GDM1 (cell line): ENCODE measurements at places on chromosomes 3 and 15.

- DNase-seq: no peak
Observed at GRCh38 chr3:175443682-175444081, 584.5 kb downstream of the NAALADL2 start.

GRCh38 chr3:110193074-110193473 is 855.7 kb upstream of the DPPA4 start:
- no peak for DNase-seq

DNA sequence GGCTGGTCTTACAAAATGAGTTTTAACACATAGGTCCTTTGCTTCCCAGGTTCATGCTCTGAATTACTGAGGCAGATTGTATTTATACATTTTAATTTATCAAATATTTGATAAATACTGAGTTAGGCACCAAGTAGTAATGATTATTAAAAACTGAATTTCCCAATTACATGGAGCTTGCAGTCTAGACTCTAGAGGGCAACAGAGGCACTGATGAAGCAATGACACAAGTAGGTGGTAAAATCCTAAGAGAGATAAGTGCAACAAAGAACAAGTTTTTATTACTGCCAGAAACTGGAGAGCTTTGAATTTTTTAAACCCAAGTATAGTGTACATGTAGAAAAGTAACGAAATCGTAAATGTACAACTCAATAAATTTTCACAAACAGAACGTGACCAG is 406.2 kb upstream of the RARB start:
- DNase-seq: no peak

DNA sequence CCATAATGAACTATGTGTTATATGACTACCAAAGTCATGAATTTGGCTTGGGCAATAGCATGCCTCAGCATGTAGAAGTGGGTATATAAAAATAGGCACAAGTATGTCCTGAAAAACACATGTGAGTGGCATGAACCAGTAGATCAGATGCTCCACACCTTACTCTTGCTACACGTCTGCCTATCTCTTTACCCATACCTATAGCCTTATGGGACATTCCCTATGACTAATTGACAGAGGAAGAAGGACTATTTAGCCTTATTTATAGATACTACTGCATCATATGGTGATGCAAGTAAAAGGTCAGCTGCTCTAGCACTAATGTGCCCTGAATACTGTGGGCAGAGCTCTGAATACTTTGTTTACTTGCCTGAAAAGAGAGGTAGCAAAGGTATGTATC is 81.0 kb upstream of the ZPLD1 start:
- DNase-seq: no peak

DNA sequence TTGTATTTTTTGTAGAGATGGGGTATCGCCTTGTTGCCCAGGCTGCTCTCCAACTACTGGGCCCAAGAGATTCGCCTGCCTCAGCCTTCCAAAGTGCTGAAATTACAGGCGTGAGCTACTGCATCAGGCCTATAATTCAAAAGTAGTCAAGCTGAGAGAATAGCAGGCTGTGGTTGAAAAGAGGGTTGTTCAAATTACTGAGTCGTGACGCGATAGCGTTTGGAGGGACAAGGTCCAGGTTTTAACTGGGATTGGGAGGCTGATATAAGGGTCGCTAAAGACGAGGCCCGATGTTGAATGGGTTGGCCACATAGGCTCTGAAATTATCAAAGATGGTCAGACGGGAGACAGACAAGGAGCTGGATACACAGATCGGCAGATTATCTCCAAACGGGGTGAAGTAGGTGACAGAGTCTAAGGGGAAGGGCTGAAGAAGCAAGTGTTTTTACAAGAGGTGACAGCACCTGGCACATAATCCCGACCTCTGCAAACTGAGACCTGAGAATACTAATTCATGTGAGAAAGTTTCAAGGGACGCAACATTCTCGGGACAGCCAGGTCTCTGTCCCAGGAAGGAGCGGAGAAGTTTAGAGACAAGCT is 759 bp upstream of the ARID3B start:
- no peak for DNase-seq

- DNase-seq: no peak
Observed at GRCh38 chr3:16509721-16510619, 3.5 kb downstream of the RFTN1 start.

DNA sequence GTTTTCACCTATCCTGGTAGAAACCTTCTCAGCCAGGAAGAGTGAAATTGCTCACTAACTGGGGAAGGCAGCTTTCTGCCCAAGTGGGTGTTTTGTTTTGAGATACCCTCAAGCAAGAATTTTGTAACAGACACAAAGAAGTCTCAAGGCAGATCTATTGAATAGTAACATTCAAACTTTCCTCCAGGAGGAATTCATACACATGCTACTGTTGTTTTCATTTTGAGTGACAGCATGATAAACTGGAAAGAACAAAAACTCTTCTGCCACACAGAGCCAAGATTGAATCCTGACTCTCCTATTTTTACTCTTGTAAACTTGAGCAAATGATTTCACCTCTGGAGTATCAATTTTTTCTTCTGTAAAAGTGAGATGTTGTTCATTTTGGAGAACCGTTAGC is 54.8 kb upstream of the MBNL1 start:
- DNase-seq: no peak

DNA sequence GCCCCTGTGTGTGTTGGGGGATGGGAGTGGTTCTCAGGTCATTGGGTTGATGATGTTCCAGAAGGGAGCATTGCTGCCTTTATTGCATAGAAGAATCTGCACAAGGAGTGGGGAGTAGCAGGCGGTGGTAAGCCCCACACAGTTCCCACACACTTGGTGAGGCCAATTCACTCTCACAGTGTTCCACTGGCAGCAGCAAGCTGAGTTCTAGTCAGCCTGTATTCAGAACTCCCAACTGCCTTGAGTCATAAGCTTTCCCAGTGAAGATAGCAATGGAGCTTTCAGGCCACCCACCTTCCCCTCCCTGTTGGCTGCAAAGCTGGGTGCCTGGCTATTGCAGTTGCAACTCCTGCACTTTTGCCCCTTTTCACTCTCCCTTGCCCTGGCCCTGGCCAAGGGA is 181.1 kb upstream of the RBMS3 start:
- DNase-seq: no peak
